ENCODE measurements at places on chromosomes 3 and 15.

DNA sequence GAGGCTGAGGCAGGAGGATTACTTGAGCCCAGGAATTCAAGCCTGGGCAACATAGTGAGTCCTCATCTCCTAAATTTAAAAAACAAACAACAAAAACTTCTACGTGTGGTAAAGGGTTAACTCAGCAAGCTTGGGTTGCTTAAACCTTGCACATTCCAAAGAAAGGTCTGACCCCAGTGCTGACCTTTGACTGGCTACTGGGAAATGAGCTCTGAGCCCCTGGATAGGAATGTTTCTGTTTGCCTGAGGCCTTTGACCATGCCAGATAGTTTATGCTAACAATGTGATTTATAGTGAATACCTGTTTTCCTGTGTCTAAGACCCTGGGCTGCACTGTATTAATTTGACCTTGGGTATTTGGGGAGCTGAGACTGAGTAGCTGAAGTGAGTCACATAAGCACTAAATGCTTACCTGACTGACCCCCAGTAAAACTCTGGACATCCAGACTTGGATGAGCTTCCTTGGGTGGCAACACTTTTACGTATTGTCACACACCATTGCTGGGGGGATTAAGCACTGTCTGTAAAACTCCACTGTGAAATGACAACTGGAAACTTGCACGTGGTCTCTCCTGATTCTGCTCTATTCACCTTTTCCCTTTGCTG, 20.7 kb downstream of the TCAIM start:
- no peak for DNase-seq

DNA sequence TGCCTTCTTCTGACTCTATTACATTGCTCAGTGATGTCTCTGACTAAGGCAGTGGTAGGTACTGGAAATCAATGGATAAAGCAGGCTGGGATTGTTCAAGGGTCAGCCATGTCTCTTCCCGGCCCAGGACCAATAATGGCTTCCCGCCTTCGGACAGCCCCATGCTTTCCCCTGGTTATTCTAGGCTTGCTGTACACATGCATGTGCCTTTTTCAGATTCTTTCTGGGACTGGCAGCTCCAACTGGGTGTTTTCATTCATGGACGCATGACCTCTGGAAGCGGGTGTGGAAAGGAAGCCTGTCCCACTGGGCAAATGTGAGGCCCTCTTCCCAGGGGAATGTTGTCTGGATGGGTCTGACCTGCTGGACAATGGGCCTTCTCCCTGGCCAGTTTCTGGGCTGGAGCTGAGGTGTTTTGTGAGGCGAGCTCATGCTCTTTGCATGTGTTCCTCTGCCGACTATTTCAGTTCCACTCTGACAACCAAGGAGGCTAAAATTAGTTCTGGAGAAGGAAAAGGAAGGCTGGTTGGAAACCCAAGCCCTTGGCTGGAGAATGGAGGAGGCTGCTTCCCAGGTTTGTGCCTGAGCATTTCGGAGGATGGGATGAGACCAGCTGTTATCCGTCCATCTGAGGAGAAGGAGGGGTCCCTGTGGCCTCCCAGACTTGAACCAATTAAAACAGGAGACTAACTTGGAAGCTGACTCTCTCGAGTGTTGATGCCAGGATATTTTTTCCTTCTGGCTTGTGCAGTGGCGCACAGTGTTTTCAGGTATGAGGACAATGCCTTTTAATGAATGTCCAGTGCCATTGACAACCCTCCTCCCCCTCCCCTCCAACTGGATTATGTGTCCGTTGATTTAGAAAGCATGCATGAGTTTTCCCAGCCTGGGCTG, 6.9 kb downstream of the ACVR2B start:
- DNase-seq: no peak

GRCh38 chr3:128987302-128988100, 6.4 kb downstream of the CFAP92 start:
- no peak for DNase-seq

- DNase-seq: no peak
Observed at GRCh38 chr3:101976473-101976872, 127.2 kb downstream of the NFKBIZ start.

DNA sequence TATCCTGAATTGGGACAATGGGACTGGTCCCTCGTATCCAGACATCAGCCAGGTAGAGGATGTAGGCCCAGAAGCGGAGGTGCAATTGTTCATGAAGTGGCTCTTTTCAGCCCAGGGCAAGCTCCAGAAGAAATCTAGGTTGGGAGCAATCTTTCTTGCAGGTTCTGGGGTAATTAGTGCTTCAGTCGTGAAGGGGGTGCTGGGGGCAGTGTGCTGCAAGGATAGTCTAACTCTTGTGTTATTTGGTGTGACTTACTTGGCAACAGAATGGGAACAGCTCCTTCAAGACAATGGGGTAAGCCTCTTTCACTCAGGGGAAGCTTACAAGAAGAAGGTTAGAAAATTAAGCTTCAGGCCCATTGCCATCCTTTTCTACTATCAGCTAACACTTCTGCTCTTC, 273.0 kb downstream of the DIPK2A start:
- no peak for DNase-seq

GRCh38 chr3:169509780-169510692, 153.5 kb downstream of the MECOM start:
- DNase-seq: no peak

DNA sequence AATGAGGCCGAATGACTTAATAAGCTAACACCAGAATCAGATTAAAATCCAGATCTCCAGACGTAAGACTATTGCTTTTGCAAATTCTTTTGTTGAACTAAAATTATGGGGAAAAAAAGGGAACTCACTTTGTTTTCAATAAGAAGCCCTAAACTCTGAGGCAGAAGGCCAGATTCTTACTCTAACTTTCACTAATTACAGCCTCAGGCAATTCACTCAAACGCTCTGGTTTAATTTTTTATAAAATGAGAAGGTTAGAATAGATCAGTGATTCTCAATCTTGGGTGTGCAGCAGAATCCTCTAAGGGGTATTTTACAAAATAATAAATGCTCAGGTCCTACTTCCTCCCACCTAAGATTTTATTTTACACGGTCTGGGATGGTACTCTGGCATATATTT, 38.1 kb downstream of the C3orf70 start:
- DNase-seq: no peak
